ENCODE measurements at places on chromosomes 7 and 10.
A peak's percentile ranks its signal among the peaks of the same experiment; 100 is the strongest.

- no peak for DNase-seq
Observed at GRCh38 chr7:25619963-25620799, 391.9 kb upstream of the NPVF start.

DNA sequence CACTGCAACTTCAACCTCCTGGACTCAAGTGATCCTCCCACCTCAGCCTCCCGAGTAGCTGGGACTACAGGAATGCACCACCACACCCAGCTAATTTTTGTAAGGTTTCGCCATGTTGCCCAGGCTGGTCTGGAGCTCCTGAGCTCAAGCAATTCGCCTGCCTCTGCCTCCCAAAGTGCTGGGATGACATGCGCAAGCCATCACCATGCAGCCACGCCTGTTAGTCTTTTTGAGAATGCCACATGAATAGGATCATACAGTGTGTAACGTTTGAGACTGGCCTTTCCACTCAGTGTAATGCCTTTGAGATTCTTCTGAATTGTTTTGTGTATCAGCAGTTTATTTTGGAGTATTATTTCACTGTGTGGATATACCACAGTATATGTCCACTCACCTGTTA lies 75.7 kb upstream of the MSRB2 start:
- no peak for DNase-seq

DNA sequence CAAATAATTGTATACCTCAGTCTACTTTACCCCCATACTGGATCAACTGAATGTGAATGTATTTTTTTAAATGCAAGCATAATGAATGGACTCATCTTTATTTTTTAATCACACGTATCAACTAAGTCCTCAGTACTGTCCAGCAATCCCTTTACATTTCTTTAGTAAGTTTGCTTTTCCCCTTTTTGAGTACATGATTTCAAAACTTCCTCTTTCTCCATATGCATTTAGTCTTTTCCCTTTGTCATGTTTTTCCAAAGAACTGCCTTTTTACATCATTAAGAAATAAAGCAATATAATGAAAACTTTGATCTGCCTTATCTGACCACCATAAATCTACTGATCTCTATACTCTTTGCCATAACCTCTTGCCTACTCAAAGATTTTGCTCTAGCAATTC lies 182.5 kb upstream of the AKR1E2 start:
- DNase-seq: no peak

DNA sequence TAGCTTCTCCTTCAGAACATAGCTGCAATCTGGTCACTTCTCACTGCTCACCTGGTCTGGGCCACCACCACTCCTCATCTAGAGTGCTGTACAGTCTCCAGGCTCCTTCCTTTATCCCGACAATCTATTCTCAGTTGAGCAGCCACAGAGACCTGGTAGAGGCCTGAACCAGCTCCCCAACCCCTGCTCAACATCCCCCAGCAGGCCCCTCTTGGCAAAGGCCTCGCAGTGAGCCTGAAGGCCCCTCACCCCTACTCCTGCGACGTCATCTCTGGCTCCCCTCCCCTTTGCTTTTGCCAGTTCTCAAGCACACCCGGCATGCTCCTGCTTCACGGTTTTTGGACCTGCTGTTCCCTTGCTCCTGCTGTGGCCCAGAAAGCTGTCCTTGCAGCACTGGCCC lies 113.9 kb downstream of the ARHGAP22 start:
- DNase-seq: no peak

DNA sequence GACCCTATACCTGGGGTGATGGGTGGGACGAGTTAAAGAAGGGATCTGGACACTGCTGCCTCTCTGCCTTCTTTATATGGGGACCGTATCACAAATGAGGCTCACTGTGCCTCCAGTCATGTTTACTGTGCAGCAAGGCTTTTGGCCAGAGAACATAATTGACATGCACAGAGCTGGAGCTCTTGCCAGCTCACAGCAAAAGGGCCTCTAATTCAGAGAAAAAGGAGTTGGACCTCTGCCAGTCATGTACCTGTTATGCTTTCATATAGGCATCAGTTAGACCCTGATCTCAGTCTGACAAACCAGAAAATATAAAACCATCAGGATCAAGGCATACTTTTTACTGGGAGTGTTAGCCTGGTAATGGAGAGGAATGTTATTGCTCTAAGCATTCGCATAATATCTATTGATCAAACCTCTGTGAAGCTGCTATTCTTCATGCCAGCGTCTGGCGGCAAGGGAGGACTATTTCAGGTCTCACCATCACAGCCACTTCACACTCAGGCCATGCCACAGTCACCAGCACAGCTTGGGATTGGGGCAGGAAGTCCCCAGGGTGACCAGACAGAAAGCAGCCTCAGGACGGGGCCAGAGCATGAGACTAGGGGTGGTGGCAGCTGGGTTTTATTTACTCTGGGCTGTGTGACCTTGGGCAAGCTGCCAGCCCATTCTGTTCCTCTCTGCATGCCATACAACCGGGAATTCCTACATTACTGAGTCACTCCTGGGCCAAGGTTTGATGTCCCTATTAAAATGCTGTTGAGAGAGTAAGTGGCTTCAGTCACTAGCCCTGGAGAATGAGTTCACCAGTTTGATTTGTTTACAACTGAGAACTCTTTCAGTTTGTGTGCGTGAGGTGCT lies 90.1 kb downstream of the NPSR1 start:
- DNase-seq: peak; percentile 73

Measured in kidney glomerular epithelial cell (primary cell).